ENCODE measurements at places on chromosomes 5 and 9.
A peak's percentile ranks its signal among the peaks of the same experiment; 100 is the strongest.

DNA sequence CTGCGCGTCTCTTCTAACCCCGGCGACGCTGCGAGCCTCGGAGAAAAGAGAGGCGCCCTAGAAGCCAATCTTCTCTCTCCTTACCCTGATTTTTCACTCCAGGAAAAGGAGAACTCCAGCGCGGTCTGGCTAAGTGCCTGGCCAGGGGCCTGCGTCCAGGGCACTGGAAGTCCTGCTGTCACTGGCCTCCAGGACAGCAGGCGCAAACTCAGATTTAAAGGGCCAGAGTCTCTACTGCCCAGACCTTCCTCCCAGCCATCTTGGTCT is 553 bp upstream of the FOXB2 start:
- DNase-seq = no peak

DNA sequence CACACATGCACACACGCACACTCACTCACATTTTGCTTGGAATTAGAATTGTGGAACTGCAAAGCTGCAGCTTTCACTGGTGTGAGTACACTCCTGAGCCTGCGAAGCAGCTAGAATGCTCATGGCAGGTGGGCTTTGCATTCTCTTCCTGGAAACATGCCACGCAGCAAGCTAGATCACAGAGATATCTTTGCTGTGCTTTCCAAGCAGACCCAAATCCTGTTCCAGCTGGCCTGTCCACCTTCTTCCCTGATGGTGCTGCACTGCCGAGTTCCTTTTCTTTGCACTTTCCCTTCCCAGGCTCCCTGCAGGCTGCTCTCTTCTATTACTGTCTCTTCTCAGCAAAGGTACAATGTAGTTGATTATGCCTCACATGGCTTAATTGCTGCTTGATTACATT is 92.7 kb upstream of the CKMT2 start:
- DNase-seq = no peak

DNA sequence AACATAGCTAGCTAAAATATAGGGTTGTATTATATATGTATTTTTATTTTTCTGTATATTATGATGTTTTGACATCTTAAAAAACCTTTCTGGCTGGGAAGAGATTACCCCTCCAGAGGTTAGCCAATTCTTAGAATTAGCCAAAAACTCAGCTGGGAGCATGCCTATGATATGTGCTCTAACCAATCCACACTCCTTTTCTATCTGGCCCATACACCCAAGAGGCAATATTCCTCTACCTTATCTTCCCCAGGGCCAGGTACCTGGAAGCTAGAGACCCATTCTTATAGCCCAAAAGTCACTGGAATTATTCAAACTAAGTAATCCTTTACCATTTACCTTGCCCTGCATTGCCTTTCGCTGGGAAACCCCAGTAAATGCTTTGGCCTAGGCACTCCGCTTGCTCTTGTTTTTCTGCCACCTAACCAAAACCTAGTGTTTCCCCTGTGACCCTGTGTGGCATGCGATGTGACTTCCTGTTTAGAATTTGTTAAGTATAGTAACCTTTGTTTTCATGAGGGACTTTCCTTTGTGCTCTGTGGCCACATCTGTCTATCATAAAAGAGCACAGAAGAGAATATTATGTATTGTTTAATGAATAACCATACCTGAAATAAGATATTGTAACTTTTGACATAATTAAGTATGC is 37.4 kb downstream of the CSNK1G3 start:
- DNase-seq = peak; percentile 33

GRCh38 chr9:86668488-86668887 is 278.8 kb downstream of the GAS1 start:
- DNase-seq = no peak

GRCh38 chr5:961002-961710 is 47.4 kb upstream of the NKD2 start:
- DNase-seq = no peak

Data from stimulated activated CD8-positive, alpha-beta memory T cell treated with anti-CD3 and anti-CD28 coated beads, Interleukin-7, amount 100 ng/mL, for 4 hours (primary cell).